DMS79 (cell line): ENCODE measurements at places on chromosomes 11 and 22.

- no peak for DNase-seq
These were observed 73.0 kb downstream of the PAK1 start for GRCh38 chr11:77400775-77401449.

- no peak for DNase-seq
These were observed 4.0 kb downstream of the PYGM start for GRCh38 chr11:64755681-64756361.

- no peak for DNase-seq
These were observed 46.7 kb downstream of the SMC1B start for GRCh38 chr22:45366713-45367112.

DNA sequence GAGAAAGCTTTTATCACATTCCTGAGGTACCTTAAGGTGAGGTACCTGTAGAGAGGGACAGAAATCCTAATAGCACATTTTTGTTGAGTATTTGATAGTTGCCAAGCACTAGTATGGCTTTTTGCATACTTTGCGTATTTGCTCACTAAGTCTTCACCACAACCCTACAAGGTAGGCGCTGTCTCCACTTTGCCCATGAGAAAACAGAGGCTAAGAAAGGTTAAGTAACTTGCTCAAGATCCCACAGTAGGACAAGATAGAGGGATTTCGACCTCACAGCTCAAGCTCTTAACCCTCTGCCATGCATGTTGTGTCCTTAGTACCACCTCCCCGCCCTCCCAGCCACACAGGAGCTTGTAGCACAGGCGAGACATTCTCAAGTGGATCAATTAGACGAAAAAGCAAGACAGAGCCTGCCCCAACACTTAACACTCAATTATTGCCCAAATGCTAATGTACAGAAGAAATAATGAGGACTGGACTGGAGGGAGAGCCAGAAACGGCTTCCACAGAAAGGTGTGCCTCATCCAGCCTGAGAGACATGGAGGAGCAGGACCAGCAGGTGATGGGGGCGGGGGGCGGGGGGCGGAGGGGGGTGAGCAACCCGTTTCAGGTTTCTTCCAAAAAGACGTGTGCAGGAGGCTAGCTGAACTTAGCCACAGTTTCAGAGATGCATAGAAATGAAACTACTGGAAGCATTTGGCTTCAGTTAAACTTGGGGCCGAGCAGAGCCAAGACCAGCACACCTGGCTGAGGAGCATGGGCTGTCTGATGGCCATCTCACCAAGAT is 26.7 kb upstream of the CD44 start:
- DNase-seq, result peak; percentile 95

GRCh38 chr11:75145972-75146519 is 4.9 kb upstream of the SLCO2B1 start:
- no peak for DNase-seq

DNA sequence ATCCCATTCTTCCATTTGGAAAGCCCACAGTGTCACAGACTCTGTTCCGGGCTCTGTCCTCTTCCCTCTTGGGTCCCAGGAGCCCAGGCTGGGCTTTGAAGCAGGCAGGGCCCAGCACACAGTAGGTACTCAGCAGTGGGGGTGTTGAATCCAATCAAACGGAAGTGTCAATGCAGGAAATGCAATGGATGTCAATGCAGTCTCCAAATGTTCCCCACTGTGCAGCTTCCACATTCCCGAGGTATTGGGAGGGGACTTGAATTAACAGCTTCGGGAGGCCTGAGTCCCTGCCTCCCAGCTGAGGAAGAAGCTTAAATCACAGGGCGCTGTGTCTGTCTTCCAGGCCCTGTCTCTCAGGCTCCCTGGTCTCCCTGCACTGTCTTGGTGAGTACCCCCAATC is 21.8 kb upstream of the SMIM35 start:
- no peak for DNase-seq

DNA sequence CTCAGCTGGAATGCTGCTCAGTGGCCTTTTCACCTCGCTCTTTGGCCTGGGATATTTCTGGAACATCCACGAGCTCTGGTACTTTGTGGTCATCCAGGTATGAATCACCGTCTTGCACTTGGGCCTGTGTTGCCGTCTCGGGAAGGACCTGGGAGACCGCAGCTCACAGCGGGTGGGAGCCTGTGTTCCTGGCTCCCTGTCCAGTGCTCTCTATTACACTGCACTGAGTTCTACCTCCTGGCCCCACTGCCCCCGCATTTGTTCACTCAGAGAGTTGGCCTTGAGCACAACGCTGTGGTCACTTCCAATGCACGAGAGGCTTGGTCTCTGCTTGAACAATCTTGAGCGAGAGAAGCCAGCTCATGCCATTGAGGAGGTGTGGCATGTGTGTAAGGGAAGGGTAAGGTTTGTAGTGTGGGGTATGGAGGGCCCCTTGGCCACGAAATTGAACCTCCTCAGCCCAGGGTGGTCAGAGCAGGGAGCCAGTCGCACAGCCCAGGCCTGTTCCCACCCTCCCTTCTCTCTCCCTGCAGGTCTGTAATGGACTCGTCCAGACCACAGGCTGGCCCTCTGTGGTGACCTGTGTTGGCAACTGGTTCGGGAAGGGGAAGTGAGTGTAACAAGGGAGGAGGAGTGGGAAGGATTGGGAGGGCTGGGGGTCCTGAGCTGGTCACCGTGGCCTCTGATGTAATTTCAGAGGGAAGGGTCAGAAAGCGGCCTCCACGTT is 16.2 kb downstream of the SLC37A2 start:
- no peak for DNase-seq

- DNase-seq, result no peak
These were observed 6.3 kb downstream of the FXYD2 start for GRCh38 chr11:117818041-117818873.

DNA sequence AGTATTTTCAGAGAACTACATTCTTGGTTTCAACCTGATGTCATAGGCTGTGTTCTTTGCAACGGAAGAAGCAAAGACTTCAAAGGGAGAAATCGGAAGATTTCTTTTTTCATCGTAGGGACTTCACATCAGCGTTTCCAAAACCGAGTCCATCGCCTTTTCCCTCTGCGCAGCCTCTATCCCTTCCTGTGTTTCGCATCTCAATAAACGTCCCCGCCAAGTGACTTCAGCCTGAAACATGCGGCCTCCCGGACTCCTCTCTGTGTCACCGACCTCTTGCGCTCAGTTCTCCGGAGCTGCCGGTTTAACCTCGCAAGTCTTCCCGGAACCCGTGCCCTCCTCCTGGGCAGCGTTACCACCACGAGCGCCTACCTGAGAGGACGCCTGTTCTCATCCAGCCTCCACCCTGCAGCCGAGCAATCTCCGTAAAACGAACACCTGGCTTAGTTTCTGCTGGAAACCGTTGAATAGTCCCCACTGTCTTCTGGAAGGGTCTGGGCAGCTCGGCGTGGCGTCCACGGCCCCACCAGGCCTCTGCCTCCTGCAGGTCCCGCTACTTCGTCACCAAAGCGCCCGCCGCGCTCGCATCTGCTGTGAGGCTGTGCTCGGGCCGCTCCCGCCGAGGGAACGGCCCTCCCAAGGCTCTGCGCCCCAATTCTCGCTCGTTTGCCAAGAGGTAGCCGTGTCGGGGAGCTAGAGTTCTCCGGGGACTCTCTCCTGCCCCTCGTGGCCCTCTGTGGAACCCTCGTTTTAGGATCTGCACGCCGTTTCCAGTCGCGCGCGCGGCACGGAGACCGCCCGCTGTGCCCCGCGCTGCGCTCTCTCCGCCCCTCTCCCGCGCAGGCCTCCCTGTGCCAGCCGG is at the start of gene GLB1L3:
Gene GLB1L3, plus strand, starts transcription at position 846 of the 862 bp plus-strand sequence. CDS start 362 bp downstream, outside the sequence.
- DNase-seq, result peak; percentile 64

DNA sequence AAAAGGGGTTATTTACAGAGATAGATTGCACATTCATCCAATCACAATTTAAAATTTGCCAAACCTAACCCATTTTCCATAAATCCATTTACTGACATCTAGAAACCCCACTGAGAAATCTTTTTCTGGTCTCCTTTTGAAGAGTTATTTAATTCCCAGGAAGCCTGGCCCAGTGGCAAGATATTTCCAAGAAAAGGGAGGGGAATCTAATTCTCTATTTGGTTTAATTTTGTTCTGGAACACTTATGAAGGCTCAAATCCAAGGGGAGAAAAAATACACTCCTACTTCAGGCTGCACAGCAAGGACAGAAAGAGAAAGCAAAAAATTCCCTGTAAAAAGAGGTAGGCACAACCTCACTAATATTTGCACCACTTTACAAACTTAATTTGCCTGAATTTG is 88.2 kb upstream of the LDLRAD3 start:
- DNase-seq, result no peak

DNA sequence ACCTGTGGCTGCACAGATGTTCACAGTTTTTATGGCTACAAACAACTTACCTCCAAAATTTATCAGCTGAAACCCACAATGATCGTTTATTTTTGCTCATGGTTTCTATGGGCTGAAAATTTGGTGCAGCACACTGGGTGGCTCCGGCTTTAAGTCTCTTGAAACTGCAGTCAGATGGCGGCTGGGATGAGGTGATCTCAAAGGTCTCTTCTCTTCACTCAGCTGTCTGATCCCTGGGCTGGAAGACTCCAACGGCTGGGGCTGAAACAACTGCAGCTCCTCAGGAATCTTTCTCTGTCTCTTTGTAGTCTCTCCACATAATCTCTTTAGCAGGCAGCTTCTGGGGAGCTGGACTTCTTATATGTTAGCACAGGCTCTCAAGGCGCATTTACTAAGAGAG is 117.3 kb upstream of the FAT3 start:
- DNase-seq, result no peak

DNA sequence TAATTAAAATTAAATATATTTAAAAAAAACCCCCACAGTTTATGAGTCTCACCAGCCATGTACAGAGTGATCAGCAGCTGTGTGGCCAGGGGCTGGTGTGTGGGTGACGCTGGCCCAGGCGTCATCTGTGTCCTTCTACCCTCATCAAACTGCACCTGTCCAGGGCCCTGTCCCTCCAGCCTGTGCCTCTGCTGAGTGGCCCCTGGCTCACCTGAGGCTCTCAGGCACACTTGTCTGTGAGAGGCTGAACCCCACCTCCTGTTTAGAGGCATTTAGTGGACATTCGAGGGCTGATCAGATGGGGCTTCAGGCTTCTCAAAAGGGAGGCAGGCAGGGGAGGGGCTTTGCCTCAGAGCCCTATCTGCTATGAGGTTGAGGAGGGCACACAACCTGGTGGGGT is 29.9 kb upstream of the SMIM38 start:
- DNase-seq, result no peak

DNA sequence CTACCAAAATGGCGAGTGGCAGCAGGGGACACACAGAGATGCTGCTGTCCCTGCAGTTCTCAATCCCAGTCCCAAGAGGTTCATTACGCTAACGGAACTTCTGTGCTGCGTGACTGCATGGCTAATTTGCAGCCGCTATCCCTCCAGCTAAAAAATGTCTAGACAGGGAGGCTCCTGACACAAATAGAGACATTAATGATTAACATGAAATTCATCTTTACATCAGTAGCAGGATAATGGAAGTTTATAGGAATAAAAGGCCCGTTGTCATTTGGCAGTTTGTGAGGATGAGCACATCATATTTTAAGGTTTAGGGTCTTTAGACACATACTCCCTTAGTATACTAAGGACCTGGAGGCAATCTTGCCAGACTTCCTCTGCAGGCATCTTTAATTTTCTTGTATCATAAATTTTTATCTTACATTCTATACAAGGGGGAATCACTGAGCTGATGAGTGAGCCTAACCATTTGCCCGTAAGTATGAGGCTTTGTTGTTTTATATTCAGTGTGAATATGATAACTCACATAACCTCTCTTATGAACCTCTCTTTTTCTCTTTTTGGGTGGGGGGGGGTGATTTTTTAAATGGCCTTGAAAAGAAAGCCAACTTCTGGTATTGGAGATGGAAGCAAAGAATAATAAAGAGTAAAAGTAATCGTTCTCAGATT is 99.8 kb upstream of the OR9G4 start:
- no peak for DNase-seq

GRCh38 chr11:31160504-31161422 is 208.8 kb downstream of the DCDC1 start:
- no peak for DNase-seq

GRCh38 chr11:85941380-85941973 is 86.3 kb downstream of the CCDC83 start:
- no peak for DNase-seq

DNA sequence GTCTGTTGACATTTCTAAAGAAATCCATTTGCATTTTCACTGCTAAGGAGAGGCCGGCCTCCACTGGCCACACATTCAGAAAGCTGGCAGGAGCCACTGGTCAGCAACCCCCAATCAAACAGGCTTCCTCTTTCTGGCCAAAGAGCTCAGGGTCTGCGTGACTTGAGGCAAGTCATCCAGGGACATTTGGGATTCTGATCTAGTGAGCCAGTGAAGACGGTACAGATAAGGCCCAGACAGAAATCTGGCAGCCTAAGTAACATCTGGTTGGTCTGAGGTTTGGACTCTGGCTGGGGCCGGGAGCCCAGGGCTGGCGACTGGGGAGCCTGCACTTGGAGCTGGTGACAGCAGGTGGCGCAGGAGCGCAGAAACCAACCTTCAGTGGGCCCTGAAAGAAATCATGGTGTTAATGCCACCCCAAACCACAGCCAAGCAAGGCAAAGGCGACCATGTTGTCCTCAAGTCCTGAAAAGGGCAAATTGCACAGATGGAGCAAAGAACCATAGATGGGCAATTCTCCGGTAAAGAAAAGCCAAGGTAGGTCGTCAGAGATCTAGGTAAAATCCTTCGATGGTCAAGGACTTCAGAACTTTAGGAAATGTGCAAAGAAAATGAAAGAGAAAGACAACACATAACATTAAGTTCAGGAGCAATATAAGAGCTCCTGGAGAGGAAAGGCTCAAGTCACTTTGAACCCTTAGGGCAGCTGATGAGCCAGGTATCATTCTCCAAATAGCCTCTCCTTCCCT is 99.4 kb upstream of the BLID start:
- DNase-seq, result no peak

DNA sequence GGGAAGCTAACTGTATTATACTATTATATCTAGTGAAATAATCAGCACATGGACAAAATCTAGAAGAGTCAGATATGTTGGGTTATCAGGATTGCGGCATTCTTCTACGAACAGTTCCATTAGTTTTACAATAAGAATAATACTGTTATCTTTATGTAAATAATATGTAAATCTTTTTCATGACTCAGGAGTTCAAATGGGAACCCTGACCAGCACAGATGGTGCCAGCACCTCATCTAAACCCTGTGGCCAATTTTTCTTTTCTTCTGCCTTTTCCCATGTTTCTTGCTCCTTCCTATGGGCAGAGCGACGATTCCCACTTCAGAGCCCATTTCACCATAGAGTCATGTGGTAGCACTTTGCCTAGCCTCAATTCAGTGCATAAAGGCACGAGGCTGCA is 68.4 kb upstream of the CYP2D6 start:
- DNase-seq, result no peak

DNA sequence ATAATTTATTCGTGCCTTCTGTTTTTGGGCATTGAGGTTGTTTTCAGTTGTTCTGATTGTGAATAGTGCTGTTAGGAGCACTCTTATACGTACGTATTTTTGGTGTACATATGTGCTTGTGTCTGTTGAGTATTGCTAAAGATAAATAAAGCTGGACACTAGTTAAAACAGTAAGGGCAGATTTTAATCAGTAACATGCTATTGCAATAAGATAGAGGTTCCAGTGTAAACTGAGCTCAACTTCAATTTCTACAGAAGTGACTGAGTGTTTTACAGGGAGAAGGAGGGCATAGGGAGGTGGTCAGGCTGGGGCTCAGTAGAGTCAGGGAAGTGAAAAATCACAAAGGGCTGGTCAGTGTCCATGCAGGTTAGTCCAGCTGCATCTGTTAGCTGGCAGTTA is 76.0 kb upstream of the PARVA start:
- DNase-seq, result no peak

- no peak for DNase-seq
These were observed 1480.0 kb downstream of the TBC1D22A start for GRCh38 chr22:48242461-48242864.

GRCh38 chr11:116596346-116597260 is 176.2 kb downstream of the BUD13 start:
- peak; percentile 42 for DNase-seq
